ENCODE measurements at places on chromosomes 6 and 20.

DNA sequence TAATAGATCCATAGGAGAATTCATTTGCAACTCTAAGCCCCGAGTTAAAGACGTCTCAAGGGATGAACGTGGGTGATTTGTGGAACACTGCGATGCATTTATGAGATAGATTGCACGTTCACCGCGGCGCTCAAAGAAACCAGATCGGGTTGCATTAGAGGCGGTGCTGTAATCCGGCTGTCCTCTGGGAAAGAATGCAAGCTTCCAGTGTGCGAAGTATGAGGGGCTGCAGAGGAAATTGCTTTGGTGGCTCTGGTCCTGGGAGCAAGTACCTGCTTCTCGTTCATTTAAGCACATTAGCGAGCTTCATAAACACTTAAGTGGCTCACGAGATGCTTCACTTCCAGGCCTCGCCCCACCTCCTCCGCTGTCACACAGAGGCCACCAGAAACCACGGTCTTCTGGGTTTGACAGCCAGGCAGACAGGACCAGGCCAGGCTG, 182.3 kb downstream of the CDH4 start:
- DNase-seq = no peak

GRCh38 chr20:63641792-63642523, 11.3 kb downstream of the STMN3 start:
- DNase-seq = peak; percentile 89

- no peak for DNase-seq
These were observed 11.6 kb upstream of the KCNG1 start for GRCh38 chr20:51034476-51034875.

GRCh38 chr6:7214468-7214867, 98.5 kb downstream of the SSR1 start:
- DNase-seq = no peak

GRCh38 chr6:168908166-168908565, 345.5 kb downstream of the THBS2 start:
- no peak for DNase-seq

DNA sequence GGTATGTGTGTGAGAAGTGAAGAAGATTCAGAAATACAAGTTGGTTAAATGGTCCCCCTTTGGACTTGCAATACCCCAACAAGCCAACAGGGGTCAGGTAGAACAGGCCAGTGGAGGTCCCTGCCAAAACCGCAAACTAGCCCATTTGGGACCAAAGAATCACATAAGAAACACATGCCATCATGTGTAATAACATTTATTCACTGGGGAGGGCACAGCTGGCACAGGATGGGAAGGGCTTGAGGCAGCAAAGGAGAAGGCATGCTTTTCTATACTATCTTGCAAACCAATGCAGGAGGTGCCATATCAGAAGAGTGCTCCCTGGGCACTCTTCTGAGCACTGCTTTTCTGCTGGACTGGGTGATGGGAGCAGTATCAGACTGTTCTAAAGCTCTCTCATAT, 116.1 kb upstream of the TRAF3IP2 start:
- no peak for DNase-seq

GRCh38 chr20:59141818-59142581, 21.6 kb upstream of the ZNF831 start:
- no peak for DNase-seq

- no peak for DNase-seq
These were observed 75.3 kb downstream of the AIG1 start for GRCh38 chr6:143135797-143136561.

GRCh38 chr6:70379473-70380013, 33.8 kb upstream of the FAM135A start:
- peak; percentile 81 for DNase-seq

DNA sequence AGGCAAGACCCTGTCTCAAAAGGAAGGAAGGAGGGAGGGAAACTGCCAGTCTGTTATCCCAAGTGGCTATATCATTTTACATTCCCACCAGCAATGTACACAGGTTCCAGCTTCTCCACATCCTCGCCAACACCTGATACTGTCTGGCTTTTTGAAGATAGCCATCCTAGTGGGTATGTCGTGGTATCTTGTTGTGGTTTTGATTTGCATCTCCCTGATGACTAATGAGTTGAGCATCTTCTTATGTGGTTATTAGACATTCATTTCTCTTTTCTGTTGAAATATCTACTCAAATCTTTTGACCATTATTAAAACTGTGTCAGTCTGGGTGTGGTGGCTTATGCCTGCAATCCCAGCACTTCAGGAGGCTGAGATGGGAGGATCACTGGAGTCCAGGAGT, 47.9 kb upstream of the ARID1B start:
- no peak for DNase-seq

GRCh38 chr6:90466154-90466940, 120.5 kb downstream of the MAP3K7 start:
- peak; percentile 16 for DNase-seq

GRCh38 chr6:33165581-33166258, 26.5 kb downstream of the COL11A2 start:
- no peak for DNase-seq

DNA sequence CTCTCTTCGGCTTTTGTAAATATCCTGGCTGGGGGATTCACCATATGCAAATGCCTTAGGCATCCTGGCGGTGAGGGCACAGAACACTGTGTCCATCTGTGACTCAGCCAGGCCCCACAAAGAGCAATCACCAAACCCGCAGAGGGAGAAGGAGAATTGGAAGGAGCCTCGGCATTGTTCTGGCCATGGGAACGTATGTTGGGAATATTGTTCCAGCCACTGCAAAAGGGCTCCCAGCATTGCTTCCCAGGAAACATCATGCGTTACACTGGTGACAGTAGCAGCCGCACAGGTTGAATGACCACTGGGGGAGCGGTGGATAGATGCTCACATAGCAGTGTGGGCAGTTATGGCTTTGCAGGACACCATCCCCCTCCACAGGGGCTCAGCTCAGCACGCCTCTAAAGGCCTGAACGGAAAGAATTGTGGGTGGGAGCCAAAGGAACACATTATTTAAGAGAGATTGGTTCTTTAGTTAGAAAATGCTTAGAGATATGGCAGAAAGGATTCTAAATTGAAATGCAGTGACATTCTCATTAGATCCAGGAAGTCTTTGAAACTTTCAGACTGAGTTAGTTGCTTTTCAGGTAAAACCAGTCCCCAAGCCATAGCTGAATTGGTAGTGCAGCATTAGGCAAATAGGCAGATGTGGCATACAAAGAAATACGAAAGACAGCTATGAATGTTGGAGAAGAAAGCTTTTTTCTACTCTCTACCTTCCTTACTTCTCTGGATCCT, 104.3 kb downstream of the RNF144B start:
- no peak for DNase-seq

DNA sequence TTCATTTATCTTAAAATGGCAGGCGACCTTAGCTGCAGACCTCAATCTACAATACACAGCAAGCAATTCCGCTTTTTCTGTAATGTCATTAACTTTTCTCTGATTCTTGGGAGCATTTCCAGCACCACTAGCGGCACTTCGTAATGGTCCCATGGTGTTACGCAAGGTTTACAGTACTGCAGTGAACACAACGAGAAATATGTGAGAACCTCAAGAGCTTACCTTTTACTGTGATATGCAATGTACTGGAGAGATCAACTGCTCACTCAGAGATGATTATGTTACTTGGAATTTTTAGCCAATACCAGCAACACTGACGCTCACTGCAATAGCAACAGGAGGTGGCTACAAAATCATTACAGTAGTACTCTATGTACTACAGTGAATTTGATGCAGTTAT, 2.8 kb upstream of the CEP43 start:
- DNase-seq = no peak

DNA sequence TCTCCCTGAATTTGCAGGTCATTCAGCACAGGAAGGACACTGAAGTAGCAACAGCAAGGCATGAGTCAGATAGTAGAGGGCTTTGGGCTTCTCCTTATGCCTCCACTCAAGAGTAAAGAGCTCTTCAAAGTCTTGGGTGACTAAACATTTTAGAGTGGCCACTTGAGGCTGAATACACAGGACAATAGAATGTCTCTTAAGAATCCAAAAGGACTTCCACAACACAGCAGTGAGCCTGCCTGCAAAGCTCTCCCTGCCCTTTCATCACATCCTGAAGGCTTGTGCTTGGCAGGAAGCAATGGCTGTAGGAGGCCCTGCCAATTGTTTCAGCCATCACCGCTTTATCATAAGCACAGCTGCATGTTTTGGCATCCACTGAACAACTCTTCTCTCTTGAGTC, 36.8 kb downstream of the FOXQ1 start:
- no peak for DNase-seq

- DNase-seq = no peak
These were observed 4.5 kb upstream of the BRD2 start for GRCh38 chr6:32963866-32964265.

- DNase-seq = peak; percentile 48
These were observed 2.6 kb downstream of the SS18L1 start for GRCh38 chr20:62146019-62146755.

DNA sequence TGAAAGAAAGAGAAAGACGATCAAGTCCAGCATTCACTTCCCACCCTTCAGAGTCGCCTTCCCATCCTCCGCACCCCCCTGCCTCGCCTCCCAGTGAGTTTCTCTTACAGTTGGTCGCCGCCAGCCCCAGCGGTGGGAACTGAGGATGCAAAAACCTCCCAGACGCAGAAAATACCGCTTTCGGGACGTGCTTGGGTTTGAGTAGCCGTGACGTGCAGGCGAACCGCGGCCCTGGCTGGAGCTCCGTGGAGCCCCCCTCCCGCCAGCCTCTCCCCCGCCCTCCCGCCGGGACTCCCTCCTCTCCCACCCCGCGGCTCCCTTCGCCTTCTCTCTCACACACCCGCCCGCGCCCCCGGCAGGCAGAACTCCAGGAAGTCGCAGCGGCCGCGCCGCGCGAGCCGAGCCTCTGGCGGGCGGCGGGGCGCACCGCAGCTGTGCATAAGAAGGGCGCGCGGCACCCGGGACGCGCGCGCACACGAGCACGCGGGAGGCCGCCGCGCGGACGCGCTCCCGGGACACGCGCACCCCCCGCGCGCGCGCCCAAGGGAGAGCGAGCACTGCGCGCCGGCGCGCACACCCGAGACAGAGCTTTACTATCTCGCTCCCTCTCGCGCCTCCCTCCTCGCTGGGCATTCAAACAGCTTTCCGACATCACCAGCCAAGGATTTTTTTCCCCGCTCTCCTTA, at the start of gene ADGRB3:
Gene ADGRB3, plus strand, starts transcription at position 557 of the 686 bp plus-strand sequence. CDS start 3,394 bp downstream, outside the sequence.
- DNase-seq = peak; percentile 23

DNA sequence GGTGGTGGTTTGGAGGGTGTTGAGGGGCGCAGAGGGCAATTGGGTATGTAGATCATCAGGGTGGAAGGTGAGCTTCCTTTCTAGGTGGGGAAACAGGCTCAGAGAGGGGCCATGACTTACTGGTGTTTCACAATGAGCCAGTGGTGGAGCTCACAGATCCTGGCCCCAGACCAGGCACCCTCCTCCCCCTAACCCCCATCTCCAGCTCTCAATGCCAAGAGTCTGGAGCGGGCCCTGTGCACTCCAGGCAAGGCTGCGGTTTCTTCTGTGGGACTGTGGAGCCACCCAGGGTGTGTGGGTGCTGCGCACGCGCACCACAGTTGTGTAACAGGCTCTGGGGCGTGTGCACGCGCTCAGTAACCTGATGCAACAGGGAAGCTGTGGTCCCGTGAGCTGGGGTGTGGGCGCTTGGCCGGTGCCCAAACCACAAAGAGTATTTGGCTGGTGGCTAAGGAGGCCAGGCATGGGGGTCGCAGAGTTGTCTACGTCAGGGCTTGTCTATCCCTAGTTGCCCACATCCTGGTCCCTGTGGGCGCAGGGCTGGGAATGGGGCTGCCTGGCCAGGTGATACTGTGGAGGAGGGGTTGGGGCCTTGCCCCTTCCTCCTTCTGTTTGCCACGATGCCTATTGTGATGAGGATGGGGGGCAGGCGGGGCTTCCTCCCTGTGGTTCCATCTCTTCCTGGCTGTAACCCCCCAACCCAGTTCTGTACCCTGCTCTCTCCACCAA, 37.5 kb upstream of the MRPS18A start:
- peak; percentile 86 for DNase-seq

DNA sequence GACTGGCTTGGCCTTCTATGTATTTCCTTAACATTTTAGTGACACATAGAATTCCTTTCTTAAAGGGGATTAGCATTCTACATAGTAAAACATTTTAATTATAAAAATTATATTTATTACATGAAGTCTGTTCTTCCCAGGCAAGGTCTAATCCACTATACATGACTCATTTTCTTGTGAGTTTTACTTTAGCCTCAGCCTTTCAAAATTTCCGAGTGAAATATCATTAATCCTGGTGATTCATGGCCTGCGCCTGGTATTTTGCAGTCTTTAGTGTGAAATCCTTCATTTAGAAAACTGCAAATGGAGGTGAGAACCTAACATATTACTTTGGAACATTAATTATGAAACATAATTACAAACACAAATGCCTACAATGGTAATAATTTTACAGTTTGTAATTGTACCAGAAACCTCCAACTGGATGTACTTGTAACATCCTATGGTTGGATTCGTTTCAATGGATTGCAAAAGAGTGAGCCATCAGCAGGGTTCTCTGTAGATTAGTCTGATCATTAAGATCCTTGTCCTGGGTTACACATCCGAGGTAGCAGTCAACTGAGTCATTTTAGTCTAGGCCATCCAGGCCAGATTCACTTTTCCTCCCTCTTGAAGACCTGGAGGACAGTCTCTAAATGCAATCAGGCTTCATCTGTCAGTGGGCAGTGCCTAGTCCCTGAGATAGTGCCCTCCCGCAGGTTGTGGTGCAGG, 272.0 kb downstream of the PACRG start:
- no peak for DNase-seq

DNA sequence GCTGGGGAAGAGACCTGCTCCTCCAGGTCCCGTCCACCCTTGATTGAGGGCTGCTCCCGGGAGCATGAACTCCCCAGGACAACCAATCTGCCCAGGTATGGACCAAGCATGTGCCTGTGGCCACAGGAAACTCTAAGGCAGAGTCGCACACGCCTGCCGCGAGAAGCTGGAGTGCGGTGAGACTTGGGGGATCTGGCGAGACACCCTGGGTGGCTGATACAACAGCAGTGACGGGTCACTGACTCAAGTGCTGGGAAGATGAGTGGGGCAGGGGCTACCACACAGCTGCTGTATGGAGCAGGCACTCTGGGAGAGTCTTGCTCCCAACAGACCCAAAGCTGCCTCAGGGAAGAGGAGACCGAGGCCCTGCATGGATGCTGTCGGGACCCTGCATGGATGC, 40.1 kb downstream of the BFSP1 start:
- DNase-seq = no peak

- DNase-seq = no peak
These were observed 423.6 kb downstream of the HAO1 start for GRCh38 chr20:7516621-7517111.

DNA sequence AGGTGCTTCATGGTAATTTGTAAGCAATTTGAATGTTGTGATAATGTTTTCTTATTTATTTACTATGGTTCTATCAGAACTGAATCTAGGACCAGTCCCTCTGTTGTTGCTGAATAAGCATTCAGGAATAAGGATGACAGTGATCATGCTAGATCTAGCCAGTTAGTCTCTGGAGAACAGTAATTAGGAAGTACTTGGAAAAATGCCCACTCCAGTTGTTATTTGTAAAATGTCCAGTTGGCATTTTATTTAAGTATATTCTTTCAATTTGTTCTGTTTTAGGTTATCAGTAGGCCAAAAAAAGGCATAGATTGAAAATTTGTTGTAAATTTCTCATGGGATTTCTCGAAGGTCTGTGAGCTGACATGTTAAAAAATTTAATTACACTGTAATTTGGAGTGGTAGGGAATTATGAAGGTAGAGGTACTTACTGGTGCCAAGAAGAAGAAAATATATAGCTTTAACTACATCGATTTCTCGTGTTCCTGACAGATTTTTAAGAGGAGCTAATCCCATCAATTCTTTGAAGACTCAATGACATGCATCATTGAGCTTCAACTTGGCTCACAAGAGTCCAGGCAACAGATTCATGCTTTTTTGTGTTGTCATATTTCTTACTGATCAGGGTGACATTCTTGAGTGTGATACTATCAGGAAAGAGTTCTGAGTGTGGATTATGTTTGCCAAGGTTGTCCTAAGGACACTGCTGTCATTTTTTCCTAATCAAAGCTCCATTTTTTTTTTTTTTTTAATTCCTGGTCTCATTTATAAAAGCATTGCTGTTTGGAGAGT, 177.3 kb downstream of the CARMIL1 start:
- no peak for DNase-seq
